Tibial nerve (tissue), 4 donors: ENCODE measurements at places on chromosomes 5 and 9. TPM values are rescaled to one million over a fixed set of nuclear protein-coding genes. Genes with fewer than 3 reads are reported as not detected.

CER1 gene
- not detected for total RNA-seq

TRIP13 gene
- 0.66 TPM for total RNA-seq

SCGB3A1 gene
- not detected for total RNA-seq

MARVELD2 gene
- 0.59 TPM for total RNA-seq

KLHL3 gene
- total RNA-seq: 27.6 TPM

CAMK4 gene
- total RNA-seq: 1.2 TPM

AGXT2 gene
- total RNA-seq: not detected

QRFP gene
- total RNA-seq: not detected

- H3K4me1 ChIP-seq: peaks cover 24% of the 10 kb centered on the region
- peaks cover 32% of the 10 kb centered on the region for H3K27me3 ChIP-seq
- no peaks in the 10 kb centered on the region for H3K36me3 ChIP-seq
- peak within 1 kb of the TSS; percentile 78 for H3K27ac ChIP-seq
- peak within 1 kb of the TSS; percentile 65 for H3K4me3 ChIP-seq
These were observed at the start of gene RASGRF2 for GRCh38 chr5:80959768-80960442. RASGRF2 (plus strand) TSS chr5:80960363; CDS start chr5:80960739, 376 bp downstream.

DNA sequence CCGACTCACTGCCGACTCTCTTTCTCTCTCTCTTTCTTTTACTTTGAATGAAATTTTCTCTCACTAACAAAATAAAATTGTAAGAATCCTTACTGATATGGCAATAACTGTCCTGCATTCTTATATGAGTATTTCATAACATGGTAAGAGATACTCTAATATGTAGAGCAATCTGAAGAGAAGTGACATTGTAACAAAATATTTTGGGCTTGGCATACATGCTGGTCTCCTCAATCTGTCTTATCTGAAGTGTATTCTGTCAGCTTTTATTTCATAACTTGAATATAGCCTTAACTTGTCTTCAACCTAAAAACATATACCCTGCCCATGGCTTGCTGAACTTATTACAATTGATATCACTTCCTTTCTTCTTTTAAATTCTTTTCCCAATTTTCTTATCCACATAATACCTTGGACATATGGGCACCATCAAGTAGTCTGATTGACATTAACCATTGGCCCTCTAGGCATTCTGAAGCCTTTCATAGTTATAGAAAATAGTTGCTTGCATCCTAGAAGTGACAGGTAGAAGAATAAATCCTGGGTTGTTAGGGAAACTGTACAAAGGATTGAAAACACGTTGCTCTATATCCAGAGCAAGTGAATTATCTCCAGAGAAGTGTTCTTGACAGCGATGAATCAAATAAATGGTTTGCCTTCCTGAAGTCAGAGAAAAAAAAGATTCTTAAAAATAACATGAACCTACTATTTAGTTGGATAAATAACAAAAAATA, 537.6 kb upstream of the TYRP1 start:
- H3K27me3 ChIP-seq: no peaks in the 10 kb centered on the region
- no peak for DNase-seq

DNA sequence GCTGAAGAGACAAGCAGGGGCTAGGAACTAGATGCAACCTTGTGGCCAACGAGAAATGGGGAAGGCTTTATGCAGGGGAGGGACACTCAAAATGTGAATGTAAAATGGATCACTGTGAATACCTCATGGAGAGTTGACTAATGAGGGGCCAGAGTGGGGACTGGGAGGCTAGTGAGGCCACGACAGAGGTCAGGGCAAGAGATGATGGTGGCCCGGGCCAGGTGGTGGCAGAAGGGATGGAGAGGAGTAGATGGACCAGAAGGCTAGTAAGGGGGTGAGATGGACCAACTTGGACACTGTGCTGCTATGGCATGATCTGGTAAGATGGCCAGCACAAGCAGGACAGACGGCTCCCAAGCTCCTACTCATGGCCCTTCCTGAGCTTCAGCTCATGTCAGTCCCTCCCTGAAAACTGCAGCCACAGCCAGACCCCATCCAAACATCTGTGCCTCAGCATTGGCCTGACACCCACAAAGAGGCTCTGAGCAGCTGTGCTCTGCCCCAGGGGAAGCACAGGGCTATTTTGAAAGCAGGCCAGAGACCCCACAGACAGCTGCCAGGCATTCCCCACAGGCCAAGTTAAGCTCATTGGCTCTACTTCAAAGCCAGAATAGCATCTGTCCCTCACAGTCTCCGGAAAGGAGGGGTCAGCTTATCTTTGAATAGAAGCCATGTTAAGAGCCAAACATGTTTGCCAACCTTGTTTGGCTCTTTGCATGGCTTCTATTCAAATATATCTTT, 22.1 kb downstream of the P4HA2 start:
- peaks cover 3% of the 10 kb centered on the region for H3K36me3 ChIP-seq
- peak; percentile 2 for DNase-seq
- no peak overlapping the region for H3K27ac ChIP-seq
- H3K4me3 ChIP-seq: no peak overlapping the region

- no peaks in the 10 kb centered on the region for H3K36me3 ChIP-seq
- H3K27ac ChIP-seq: no peak overlapping the region
- H3K27me3 ChIP-seq: no peaks in the 10 kb centered on the region
- no peak overlapping the region for H3K4me3 ChIP-seq
- DNase-seq: no peak
These were observed 467.1 kb upstream of the ST8SIA4 start for GRCh38 chr5:101370181-101370580.

DNA sequence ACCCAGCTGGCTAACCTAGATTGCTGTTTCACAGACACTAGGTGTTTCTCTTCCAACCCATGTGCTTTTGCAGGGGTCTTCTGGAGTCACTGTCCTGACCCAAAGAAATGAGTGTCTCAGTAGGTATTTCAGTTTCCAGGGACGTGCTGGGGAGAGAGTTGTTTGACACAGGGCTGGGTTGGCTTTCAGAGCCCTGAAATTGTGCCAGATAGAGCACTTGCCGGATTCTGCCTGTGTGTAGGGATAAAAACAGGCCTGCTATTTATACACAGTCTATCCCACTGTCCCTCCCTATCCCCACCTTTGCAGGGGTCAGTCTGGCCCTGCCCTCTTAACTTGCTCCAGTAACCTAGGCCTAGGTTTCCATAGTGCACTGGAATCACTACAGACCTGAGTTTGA, 957 bp upstream of the HBEGF start:
- no peaks in the 10 kb centered on the region for H3K36me3 ChIP-seq
- H3K27ac ChIP-seq: peak overlapping the region; percentile 82

DNA sequence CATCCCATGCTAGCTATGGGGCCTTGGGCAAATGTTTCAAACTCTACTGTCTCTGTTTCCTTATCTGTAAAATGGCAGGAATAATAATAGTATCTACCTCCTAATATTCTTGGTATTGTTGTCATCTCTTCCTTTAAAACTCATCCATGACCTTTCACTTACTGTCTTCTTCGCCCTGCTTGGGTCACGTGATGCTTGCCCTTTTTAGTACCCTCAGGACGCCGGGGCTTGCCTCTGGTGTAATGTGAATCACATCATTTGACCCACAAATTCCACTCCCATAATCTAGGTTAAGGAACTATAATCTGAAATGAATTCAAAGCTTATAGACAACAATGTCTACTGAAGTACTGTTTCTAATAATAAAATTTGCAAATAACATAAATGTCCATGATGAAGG, 162.7 kb downstream of the DRD1 start:
- no peaks in the 10 kb centered on the region for H3K27me3 ChIP-seq
- no peak overlapping the region for H3K4me3 ChIP-seq

DNA sequence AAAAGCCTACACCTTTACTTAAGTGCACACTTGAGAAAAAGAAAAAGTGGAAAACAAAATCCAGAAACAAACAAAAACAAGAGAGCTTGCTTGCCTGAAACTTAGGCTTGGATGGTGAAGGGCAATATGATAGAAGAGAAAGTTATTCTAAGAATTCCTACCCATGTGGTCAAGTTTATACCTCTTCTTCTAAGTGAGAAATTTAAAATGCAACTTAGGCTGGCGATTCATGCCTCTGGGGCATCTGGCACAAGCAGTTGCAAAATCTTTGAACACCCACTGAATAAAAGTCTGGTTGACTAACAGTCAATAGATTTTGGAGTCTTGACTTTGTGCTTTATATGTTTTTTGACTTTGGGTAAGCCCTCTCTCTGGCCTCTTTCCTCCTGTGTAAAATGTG, 239.6 kb downstream of the KDM4C start:
- H3K27ac ChIP-seq: no peak overlapping the region
- H3K4me3 ChIP-seq: no peak overlapping the region
- no peaks in the 10 kb centered on the region for H3K4me1 ChIP-seq
- H3K36me3 ChIP-seq: no peaks in the 10 kb centered on the region
- H3K27me3 ChIP-seq: no peaks in the 10 kb centered on the region

GRCh38 chr5:43676083-43676840, 73.3 kb downstream of the NNT start:
- H3K36me3 ChIP-seq: peaks cover 9% of the 10 kb centered on the region
- H3K4me1 ChIP-seq: no peaks in the 10 kb centered on the region
- H3K27ac ChIP-seq: no peak overlapping the region
- H3K4me3 ChIP-seq: no peak overlapping the region

GRCh38 chr5:166324372-166324771, 1967.1 kb upstream of the WWC1 start:
- H3K36me3 ChIP-seq: no peaks in the 10 kb centered on the region
- no peaks in the 10 kb centered on the region for H3K27me3 ChIP-seq
- no peak overlapping the region for H3K4me3 ChIP-seq

DNA sequence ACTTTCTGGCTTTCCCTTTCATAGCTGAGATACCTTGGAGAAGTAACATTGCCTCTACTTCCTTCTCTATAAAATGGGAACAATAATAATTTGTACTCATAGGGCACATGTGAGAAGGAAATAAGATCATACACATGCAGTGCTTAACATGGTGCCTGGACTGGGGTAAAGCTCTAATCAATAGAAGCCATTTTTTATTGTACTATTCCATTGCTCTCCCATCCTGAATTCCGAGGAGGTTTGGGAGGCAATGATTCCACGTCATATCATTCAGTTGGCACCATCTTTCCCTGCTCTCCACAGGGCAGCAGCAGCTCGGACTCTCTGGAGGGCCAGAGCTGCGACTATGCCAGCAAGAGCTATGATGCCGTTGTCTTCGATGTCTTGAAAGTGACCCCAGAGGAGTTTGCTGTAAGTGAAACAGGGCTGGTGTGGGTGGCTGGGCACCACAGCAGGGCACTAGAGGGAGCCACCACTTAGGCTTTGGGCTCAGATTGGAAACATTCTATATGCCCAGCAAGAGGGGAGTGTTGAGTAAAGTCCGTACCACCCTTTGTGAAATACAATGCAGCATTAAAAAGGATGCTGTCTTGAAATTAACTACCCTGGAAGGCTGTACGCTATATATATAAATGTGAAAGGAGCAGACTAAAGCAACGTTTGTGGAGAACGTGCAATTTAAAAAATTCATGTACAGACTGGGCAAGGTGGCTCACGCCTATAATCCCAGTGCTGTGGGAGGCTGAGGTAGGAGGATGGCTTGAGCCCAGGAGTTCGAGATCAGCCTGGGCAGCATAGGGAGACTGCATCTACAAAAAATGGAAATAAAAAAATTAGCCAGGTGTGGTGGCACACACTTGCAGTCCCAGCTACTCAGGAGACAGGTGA, 51.2 kb downstream of the RALGPS1 start:
- H3K27me3 ChIP-seq: no peaks in the 10 kb centered on the region
- H3K36me3 ChIP-seq: no peaks in the 10 kb centered on the region
- H3K27ac ChIP-seq: peak overlapping the region; percentile 46
- peak; percentile 55 for DNase-seq
- H3K4me3 ChIP-seq: no peak overlapping the region
- H3K4me1 ChIP-seq: no peaks in the 10 kb centered on the region

DNA sequence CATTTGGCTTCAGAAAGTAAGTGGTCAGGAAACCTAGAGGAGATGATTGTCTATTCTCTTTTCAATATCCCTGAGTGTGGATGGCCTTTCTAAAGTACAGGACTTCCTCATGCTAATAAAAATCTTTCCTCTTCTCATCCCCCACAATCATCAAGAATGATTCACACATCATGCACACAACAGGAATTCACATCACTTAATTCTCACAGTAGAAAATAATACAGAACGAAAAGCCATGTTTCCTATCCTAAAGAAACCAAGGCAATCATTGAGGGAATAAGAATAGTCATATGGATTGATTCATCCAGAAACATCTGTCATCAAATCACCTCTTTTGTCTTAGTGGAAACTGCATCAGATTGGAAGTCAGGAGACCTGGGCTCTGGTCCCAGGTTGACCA, 203.1 kb upstream of the PIK3R1 start:
- no peak overlapping the region for H3K4me3 ChIP-seq
- no peaks in the 10 kb centered on the region for H3K4me1 ChIP-seq
- H3K36me3 ChIP-seq: no peaks in the 10 kb centered on the region
- H3K27me3 ChIP-seq: no peaks in the 10 kb centered on the region
- DNase-seq: no peak
